ENCODE measurements at places on chromosomes 6 and 20. TPM values are rescaled to one million over a fixed set of nuclear protein-coding genes. Genes with fewer than 3 reads are reported as not detected.
A peak's percentile ranks its signal among the peaks of the same experiment; 100 is the strongest.

- DNase-seq: peak; percentile 97
Measured at GRCh38 chr6:155377061-155377460, 62.8 kb upstream of the TFB1M start.

The SLC4A11 gene
- 0.51 TPM for total RNA-seq

The BPIFA1 gene
- total RNA-seq: not detected

The ASIP gene
- not detected for total RNA-seq

DNA sequence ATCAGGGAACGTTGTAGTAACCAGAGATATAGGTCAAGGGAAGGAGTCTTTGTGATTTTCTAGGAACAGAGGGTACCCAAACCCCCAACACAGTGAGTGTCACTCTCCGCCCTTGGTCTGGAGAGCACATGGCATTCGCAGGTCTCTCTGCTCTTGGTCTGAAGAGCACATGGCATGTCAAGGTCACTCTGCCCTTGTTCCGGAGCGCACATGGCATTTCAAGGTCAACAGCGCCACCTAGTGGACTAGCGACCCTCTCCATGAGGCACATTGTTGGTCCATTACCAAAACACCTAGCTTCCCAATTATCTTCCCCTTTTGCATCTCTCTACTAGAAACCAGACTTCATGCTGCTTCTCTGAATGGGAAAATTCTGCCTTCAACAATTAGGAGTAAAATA lies 260.0 kb downstream of the C6orf118 start:
- peak; percentile 25 for DNase-seq

DNA sequence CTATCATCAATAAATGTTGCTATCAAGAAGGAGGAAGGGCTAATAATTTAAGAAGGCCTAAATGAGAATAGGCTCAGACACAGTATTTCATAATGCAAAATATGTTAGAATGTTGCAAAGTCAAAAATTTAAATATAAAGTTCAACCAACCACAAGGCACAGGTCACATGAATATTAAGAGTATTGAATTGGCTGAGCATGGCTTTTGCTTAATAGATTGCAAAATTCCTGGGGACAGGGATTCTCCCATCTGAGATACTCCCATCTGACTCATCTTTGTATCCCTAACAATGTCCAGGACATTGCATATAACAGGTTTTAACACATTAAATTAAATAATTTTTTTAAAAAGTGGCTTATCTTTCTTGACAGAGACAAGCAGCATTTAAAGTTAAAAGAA lies 32.9 kb upstream of the UTRN start:
- no peak for DNase-seq

DNA sequence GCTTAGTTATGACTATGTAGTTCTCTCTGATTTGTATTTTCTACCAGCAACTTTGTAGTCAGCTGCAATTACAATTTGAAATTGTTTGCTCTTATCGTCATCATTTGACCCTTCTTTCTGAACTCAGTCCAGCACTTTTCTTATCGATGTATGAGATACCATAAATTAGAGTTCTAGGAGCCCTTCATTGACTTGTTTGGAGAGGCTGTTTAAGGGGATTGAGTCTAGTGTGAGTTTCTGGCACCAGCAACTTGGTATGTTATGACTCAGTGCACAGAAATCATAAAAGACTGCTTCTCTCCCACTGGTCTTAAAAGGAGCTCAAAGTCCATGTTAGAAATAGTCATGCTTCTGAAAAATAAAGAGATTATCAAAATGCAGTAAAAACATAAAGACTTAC lies 190.3 kb downstream of the TENT5A start:
- DNase-seq: peak; percentile 68

DNA sequence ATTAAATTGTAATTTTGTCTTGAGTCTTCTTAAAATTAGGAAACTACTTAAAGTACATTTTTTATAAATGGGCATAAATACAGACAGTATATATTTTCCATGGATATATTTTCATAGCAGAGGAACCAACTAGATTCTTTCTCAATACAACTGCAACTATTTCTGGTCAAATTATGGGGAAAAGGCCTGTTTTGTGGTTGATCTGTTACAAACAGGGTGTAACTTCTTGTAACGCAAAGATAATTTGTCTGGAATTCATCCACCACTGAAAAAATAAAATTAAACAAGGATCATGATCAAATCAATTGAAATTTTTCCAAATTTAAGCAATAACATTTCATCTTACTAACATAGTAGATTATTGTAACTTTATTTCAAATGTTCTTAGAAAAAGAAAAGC lies 67.2 kb upstream of the RNF146 start:
- no peak for DNase-seq

- DNase-seq: no peak
Measured at GRCh38 chr6:123547216-123547978, 89.4 kb downstream of the TRDN start.

DNA sequence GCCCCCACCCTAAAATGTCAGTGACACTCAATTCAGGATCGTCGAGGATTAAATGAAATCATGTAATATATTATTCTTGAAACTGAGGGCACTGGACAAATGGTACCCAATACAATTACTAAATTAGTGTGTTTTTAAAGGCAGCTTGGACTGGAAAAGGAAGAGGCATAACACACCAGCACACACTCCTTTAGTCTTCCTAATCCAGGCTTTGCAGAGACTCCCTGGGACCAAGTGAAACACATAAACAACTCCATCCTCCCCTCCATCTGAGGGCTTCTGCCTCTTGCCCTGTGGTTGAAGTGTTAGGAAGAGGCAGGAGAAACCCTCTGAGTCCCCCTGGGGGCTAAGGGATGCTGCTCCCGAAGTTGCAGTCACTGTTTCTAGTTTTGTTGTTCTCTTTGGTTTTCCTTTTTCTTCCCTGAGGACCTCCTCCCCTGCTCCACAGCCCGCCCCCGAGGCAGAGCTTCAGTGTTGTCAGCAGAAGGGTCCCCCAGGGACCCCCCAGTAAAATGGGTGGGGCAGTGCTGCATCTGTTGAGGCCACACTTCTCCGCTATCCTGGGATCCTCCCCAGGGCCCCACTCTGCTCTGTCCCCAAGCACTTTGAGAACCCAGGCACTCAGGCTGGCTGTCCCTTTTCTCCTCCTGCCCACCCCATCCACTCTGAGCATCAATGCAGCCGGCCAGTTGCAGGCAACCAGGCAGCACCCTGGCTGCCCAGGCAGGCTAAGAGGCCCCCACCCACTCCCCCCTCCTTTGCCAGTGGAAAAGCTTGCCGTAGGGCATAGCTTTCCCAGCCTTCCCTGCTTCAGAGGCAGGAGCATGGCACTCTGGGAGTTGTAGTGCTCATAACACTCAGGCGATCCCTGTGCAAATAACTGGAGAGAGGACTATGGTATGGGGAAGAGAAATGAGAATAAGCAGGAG lies 5.9 kb downstream of the TMEM63B start:
- peak; percentile 13 for DNase-seq

DNA sequence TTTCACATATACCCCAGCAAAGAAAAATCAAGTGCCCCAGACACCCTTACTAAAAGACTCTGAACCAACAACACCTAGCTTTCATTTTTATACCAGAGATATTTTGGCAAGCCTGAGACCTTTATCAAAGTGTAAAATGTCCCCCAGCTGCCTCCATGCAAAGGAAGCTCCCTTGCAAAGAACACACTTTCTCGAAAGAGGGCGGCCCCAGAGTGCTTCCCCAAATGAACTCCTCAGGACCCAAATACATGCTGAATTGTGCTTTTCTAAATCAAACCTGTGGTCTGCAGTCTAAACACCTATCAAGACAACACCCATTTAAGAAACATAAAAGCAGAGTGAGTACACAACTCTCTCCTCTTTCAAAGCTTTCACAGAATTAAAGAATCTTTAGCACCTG lies 490 bp downstream of the IPCEF1 start:
- no peak for DNase-seq

The HLA-DOB gene
- 0.26 TPM for total RNA-seq

DNA sequence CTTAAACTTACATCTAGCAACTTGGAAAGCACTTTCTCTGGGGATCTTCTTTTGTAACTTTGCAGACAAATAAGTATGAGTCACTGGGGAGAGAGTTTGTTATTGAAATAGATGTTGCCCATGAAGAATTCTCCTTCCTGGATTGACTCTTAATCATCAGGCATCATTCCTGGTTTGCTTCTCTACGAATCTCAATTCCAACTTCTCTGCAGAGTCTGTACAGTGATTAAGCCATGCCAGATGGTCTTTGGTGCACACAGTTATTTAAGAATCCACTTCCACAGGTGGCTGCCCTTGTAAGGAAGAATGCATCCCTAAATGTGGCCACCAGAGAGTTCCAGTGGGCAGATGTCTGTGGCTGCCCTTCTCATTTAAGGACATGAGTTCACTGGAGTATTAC lies 25.7 kb downstream of the MYCT1 start:
- DNase-seq: no peak

GRCh38 chr20:57259121-57259937 lies 7.1 kb downstream of the BMP7 start:
- DNase-seq: no peak

Measured in fibroblast of lung (primary cell).